ENCODE measurements at places on chromosomes 5 and 9.

DNA sequence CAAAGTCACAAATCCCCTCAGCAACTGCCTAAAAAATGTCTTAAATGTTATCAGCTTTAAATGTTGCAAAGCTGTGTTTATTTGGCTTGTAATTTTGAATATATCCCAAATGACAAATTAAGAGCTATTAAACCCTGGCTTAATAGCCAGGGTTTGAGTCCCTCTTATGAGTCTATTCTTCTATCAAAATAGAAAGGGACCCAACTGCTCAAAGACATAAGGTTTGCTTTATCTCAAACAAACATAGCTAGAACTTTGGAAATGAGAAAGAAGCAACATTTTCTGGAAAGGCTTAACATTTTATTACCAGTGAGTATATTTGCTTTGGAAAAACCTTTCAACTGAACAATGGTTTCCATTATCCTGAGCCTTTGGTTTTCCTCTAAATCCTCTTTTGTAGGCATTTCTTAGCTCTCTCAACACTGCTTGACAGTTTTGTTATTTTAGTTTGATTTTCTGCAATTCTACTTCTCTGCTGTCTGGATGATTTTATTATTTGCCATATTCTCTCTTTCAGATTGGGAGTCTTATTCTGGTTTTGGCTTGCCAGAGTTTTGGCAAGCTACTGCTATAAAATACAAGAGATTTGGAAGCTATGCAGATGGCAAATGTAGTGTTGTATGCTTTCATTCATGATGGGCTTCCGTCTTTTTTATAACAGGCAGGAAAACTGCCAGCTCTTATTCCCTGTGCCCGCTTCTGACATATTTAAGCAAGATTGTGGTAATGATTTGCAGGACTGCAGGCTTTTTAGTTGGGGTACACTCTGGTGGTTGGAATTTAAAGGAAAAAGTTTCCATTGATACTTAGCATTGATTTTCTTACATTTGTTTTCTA is 734.9 kb downstream of the DTWD2 start:
- DNase-seq: no peak

DNA sequence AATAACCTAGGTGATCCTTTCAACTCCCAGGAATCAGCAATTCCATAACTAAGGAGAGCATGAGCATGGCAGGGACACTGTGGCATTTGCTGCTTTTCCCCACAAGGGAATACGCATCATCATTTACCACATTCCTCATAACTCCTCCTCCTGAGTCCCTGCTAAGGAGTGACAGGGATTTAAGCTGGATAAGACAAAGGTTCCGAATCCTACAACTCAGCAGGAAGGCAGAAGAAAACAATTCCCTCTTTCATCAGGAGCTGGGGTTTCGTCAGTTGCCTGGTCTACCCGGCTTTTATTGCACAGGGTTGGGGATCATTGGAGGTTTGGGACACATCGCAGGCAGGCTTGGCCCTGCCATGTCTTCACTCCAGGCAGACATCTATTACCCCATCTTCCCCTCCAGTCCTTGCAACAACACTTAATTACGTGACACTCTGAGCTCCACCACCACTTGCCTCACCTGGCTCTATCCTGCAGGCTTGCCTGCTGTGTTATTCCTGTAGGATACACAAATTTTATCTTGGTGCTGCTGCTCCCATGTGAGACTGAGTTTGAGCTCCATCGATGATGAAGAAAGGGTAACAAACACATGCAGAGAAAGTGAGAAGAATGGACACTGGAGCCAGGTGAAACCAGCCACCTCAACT is 563.0 kb upstream of the KLF4 start:
- DNase-seq: no peak

DNA sequence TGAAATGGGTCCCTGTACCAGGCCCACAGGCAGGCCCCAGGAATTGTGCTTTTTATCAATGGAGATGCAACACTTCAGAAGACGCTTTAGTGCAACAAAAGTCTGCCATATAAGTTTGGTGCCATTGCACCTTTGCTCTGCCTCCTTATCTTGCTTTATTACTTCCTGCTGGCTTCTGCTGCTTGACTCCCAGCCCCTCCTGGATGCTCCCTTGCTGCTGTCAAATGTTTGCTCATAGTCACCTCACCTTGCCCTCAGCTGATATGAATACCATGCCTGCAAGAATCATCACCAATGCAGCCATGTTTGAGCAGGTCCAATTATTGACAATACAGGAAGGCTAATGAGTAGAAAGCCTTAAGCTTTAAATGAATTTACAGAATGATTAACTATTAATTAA is 25.4 kb downstream of the MEGF10 start:
- DNase-seq: no peak

DNA sequence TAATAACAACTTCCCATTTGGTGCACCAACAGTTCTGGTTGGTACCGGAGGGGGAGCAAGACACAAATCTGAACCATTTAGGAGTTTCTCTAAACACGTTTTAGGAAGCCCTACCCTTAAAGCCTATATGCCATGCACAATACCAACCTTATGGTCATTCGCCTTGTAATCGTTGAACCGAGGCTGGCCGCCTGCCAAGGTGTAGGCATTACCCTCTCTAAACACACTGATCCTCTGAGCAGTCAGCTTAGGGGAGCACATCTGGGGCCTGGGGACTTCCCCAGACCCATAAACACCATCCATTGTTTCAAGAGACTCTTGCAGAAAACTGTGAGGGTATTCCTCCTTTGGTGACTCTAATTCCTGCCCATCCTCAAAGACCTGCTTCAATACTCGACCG is 328 bp downstream of the GRXCR2 start:
- no peak for DNase-seq

DNA sequence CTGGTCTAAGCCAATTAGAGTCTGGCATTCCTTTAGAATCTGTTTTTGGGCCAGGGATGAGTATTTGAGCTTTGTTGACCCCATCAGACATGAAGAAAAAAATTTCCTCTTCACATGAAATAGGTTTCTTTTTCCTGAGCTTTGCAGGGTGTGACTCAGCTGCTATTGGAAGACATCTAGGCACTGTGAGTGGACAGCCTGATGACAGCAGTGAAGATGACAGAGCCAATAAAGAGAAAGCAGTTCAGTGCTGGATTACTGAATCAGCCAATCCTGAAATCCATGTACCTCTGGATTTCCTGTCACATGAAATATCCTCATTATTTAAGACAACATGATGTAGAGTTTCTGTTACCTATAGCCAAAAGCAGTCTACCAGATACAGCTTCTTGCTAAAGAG is 51.3 kb upstream of the GRIA1 start:
- DNase-seq: no peak

- no peak for DNase-seq
These were observed 180.7 kb upstream of the ZNF618 start for GRCh38 chr9:113695440-113695851.

GRCh38 chr5:119327018-119327417 is 28.8 kb upstream of the TNFAIP8 start:
- DNase-seq: no peak

- no peak for DNase-seq
These were observed 39.9 kb downstream of the DDX46 start for GRCh38 chr5:134798468-134798867.

GRCh38 chr5:138789771-138790242 is 36.6 kb downstream of the CTNNA1 start:
- DNase-seq: no peak

- no peak for DNase-seq
These were observed 68.0 kb upstream of the MAMDC2 start for GRCh38 chr9:69975681-69976080.

DNA sequence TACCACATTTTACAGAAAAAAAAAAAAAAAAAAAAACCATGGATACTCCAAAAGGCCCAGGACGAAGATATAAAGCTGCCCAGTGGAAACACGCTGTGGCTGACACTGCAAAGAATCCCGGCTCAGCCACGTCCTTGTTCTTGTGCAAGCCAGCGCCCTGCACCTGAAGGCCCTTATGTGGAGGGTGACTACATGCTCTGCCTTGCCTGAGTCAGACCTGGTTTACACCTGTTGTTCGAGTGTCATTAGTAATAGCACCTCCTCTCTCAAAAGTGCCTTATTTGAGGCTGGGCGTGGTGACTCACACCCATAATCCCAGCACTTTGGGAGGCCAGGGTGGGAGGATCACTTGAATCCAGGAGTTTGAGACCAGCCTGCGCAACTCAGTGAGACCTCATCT is 54.3 kb upstream of the ZSWIM6 start:
- no peak for DNase-seq

- no peak for DNase-seq
These were observed 80.2 kb upstream of the ZNF169 start for GRCh38 chr9:94178927-94179326.

DNA sequence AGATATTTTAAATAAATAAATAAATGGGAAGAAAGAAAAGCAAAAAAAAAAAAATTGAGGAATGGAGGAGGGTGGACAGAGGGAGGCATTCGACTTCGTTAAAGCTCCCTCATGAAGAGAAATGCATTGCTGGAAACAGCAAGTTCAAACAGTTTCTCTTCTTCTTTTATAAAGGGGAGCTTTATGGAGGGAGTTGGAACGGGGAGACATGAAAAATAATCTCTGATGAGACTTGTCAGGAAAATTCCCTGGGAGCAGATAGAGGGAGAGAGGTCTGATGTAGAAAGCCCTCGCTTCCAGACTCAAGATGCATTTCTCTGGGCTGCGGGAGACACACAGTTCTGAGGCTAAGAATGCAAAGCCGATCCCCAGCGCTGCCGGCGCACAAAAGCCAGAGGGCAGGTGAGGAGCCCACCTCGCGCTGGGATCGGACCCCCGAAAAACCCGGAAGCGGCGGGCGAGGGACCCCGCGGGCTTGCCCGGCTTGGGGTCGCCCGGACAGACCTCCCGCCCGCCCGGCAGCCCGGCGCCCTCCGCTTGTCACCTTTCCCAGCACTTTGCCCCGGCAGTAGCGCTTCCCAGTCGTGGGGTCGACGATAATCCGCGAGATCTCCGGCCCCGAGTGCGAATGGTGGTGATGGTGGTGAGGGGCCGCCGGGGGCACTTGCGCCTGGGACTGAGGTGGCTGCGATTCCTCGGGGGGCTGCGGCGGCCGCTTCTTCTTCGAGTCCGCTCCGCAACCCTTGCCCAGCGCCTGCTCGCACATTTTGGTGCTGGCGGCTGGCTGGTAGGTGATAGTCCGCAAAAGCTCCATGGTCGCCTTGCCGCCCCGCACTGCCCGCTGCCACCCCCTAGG is 512 bp downstream of the PLK2 start:
- DNase-seq: no peak

DNA sequence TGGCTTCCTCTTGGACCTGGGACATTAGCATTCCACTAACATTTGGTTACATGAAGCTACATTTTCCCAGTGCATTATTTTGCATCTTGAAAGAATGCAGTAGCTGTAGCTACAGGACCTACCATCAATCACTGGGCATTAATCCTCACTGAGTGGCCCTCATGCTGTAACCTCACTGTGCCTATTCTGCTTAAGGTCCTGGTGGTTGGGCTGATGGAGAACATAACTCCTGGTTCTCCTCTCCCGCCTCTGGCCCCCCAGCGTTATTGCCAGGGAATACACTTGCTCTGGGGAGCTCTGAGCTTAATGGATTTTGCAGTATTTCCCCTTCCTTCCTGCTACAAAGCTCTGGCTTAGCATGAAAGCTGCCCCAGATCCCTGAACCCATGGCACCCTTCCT is 111.5 kb upstream of the EQTN start:
- no peak for DNase-seq

DNA sequence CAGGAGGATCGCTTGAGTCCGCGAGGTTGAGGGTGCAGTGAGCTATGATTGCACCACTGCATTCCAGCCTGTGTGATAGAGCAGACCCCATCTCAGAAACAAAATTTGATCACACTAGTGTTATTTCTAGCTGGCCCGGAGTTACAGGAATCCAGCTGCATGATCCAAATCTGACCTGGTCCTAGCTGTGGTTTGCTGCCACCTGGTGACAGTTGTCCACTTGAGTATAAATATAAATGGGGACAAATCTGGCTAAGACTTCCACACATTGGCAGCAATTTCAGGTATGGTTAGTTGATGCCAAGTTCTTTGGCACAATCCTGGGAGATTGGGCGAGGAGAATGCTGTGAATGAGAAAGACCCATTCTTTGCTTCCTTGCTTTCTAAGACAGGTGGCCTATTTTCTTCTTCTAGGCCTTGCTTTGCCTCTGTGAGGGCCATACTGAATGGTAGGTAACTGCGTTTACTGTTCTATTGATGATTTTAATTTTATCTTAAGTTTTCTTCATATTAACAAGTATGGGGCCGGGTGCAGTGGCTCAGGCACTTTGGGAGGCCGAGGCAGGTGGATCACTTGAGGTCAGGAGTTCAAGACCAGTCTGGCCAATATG is 35.4 kb downstream of the UBE2R2 start:
- peak; percentile 81 for DNase-seq

DNA sequence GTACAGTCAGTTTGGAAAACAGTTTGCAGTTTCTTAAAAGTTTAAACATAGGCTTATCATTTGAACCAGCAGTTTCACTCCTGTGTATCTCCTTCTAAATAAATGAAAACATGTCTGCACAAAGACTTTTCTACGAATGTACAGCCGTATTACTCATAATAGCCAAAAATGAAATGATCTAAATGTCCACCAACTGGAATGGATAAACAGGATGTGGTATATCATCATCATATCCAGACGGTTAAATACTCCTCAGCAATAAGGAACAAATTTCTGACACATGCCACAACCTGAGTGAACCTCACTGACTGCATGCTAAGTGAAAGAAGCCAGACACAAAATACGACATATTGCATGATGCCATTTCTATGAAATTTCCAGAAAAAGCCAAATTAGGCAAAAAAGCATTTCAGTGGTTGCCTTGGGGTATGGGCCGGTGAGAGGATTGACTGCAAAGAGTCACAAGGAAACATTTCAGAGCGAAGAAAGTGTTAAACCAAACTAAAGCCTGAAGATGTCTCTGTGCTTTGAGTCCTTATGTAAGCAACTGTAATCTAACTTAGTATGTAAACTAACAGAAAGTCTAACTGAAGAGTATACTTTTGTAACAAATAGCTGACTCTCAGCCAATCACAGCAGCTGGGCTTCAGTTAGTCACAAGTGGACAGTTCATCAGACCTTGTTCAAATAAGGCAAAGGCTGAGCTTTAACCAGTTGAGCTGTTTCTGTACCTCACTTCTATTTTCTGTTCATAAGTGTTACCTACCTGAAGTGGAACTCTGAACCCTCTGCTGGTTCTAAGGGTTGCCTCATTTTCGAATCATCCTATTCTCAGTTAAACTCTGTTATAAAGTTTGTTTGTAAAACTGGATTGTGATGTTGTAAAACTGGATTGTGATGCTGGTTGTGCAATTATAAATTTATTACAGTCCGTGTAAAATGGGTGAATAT is 65.2 kb downstream of the TRIO start:
- no peak for DNase-seq

GRCh38 chr5:127865273-127865672 is 162.1 kb downstream of the CCDC192 start:
- no peak for DNase-seq

DNA sequence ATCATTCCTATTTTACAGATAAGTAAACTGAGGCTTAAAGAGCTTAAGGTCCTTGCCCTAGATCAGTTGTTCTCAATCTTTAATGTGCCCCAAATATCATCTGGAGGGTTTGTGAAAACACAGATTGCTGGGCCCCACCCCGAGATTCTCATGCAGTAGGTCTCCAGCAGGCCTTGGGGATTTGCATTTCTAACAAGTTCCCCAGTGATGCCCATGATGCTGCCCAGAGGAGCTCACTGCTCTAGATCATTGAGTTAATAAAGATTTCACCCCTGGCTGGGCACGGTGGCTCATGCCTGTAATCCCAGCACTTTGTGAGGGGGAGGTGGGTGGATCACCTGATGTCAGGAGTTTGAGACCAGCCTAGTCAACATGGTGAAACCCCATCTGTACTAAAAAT is 42.8 kb upstream of the RAD23B start:
- no peak for DNase-seq

Data from spleen (tissue), 13 donors.